SW 1271 (cell line): ENCODE measurements at places on chromosomes 16 and 17.

DNA sequence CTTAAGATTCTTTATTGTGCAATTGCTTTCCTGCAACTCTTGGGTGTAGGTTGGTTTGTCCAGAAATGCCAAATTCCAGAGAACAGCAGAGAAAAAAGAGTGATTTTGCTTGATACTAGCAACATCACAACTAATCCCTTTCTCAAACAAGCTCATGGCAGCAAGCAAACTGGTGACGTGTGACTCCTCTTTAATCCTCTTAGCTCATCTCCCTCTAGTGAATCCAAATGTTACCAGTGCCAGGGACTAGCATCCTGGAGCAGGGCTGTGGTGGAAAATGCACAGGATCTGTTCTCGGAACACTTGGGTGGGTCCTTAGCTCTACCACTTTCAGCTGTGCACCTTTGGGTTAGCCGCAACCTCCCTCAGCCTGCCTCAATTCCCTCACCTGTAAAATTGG is 204.0 kb upstream of the CCL2 start:
- no peak for DNase-seq

- DNase-seq, result no peak
Observed at GRCh38 chr16:87133966-87134627, 183.1 kb downstream of the C16orf95 start.

DNA sequence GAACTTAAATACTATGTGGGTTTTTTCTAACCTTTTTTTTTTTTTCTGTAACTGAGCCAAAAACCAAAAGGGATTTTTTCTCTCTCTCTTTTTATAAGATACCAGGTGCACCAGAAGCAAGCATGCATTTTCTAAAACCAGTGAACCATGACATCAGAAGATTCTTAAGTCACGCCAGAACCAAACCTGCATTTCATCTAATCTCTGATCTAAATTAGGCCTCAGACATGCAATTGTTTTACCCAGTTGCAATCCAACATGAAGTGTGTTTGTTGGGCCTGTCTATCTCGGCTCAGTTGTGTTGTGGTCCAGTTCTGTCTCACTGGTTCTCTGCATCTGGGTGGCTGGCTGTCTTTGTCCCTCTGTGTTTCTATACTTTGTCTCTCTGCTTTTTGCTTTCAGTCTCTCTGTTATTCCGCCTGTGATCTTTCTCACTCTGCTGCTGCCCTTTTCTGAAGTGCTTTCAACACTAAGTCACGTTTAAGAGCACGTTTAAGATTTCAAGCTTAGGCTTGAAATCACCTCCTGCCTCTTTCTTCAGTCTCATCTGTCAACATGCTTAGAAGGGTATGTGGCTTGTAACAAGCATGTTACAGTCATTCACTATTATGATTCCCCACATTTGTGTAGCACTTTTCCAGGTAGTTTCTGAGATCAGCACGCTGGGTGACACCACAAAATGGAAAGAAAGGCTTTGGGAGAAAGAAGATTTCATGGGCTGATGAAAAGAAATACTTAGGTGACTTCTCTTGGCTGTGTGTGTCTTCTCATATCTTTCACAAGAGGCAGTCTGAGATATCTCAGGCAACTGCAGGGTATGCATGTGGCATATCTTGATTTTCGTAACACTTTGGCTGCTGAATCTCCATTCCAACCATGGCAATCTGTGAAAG is 488.9 kb downstream of the SHISA9 start:
- DNase-seq, result no peak

DNA sequence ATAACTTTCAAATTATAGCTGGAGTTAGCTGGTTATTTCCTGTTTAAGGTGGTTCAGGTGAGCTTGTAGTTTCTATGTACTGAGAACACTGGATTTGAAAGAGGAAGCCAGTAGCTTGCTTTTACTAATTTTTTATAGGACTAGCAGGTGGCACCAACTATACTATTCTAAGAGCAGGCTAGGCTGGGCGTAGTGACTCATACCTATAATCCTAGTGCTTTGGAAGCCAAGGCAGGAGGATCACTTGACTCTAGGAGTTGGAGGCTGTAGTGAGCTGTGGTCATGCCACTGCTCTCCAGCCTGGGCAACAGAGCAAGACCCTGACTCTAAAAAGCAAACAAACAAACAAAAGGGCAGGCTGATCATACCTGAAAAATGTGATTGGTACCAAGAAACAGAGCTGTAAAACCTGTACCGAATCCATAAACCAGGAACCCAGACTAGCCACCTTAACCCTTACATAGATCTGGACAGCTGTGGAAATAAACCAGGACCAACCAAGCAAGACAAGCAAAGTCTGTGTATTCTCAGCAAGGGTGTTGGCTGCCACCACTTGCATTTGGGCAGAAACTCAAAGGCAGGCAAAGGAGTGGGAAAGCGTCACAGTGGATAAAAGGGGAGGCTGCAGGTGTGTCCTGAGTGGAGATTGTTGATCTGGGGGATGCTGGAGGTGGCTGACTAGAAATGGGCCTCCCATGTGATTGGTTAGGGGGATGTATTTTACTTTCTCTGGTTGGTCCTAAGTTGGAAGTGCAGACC is 36.3 kb downstream of the SLC47A1 start:
- DNase-seq, result no peak

DNA sequence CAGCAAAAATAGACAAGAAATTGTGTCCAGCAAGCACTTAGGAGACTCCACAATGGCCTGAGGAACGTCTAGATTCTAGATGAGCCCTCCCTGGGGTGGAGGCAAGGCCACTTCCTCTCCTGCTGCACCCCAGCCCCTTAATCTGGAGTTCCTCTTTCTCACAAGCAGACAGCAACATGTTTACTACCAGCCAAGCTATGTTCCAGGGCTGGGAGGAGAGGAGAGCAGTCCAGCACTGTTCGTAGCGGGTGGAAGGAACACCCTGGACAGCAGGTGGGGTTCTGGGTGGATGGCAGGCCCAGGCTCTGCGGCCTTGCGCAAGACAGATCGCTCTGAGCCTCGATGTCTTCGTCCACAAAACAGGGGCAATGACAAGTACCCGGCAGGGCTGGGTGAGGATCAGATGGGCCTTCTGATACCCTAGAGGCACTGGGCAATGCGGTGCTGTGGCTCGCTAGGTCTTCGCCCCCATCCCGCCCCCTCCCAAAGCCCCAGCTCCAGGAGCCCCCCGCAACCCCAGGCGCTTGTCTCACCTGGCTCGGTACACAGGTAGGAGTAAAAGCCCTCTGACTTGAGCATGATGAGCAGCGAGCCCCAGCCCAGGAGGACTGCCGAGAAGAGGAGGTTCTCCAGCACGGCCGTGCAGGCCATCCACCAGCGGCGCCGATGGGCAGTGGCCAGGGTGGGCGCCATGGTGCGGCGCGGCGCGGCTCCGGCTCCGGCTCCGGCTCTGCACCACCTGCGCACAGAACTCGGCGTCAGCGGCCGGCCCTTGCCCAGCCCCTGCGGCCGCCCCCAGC is 1.3 kb downstream of the SLC43A2 start:
- DNase-seq, result no peak

DNA sequence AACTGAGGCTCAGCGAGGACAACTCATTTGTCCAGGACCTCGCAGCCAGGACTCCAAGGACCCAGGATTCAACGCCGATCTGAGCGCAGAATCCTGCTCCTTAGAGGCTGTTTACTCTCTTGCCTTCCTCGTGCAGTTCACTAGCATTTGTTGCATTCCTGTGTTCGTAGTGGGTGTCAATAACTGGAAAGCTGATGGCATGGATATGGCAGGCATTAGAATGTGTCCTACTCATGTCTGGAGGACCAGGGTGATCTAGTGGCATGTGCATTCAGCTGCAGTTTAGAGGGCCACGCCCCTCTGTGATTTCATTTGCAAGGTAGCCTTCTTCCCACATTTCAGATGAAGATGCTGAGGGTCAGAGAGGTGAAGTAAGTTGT is 510 bp downstream of the CRISPLD2 start:
- DNase-seq, result no peak

DNA sequence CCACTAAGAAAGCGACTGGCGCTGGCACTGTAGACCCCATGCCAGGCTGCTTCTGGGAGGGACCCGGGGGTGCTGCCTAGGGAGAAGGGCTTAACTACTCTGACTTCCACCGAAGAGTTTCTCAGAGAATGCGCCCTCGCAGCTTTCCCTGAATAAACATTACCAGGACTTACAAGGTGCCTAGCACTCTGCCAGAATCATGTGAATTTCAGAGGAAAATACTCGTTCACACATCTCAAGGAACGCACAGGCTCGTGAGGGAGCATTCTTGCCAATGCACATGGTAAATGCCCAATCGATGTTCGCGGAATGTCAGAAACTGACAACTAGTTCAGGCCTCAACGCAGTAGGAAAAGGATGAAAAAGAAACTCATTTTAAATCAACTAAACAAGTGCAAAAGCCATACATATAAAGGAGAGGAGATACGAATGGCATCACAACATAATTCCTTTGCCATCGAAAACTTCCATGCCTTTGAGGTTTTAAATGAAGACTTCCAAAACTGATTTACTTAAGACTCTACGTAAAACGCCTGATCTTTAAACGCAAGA is 999 bp downstream of the CMC2 start:
- no peak for DNase-seq

- DNase-seq, result no peak
Observed at GRCh38 chr16:6682142-6682811, 650.4 kb upstream of the RBFOX1 start.

GRCh38 chr16:84519855-84520254 is 15.4 kb upstream of the MEAK7 start:
- no peak for DNase-seq

- DNase-seq, result no peak
Observed at GRCh38 chr17:72901657-72902056, 190.8 kb downstream of the SLC39A11 start.

DNA sequence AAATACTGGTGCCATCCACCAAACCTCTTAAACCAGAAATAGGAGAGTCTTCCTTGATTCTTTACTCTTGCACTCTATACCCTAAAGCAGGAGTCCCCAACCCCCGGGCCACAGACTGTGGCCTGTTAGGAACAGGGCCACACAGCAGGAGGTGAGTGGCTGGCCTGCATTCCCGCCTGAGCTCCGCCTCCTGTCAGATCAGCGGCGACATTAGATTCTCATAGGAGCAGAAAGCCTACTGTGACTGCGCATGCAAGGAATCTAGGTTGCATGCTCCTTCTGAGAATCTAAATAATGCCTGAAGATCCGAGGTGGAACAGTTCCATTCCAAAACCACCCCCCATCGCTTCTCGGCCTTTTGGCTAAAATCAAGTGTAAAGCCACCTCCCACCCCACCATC is 30.3 kb upstream of the SRCIN1 start:
- no peak for DNase-seq

DNA sequence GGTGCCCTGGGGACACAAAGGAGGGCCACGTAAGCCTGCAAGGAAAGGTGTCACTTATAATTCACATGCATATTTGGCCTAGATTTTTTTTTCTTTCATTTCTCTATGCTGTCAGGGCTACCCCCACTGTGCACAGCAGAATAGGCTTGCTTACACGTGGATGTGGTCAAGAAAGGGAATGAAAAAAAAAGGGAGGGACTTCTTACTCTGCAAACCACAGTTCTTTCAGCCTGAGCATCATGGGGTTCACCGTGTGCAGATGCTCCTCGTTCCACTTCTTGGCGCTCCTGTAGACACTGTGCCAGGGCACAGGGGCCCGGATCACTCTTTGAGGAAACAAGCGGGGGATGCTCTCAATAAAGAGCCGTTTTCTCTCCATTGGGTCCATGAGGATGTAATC is 16.6 kb downstream of the DNAH3 start:
- DNase-seq, result no peak

DNA sequence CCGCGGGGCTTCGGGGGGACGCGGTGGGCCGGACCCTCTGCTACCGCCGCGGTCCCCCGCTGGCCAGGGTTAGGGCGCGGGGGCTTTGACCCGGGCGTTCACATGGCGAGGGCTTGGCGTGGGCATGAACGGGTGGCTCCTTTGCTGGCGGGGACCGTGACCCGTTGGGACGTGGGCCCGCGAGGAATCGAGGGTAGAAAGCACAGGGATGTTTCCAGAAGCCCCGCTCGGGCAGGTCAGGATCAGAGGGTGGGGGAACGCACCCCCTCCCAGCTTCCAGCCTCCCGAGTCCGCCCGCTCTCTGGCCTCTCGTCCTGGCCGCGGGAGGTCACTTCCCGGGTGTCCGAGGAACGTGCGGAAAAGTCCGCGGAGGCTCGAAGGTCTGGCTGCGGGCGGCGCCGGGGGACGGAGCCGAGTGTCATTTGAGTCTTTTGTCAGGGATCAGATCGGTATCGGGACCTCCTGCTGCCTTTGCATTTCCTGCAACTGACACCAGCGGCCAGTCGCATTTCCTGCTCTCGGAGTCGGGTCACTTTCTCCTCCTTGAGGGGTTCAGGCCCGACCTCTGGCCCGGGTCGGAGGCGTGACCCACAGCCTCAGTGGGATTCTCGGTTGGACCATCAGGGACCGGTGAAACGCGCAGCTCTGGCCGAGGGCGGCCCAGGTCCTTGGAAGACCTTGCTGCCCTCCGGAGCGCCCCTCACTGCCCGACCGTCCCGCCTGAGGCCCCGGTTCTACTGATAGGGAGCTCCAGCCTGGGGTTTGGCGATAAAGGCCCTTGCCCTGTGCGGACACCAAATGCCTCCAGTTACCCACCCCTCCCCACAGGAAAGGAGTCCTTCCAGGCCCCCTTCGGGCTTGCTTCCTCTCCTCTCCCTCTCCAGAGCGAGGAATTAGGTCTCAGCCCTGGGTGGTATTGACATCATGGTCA is 702 bp upstream of the WNT3 start:
- no peak for DNase-seq

- DNase-seq, result no peak
Observed at GRCh38 chr16:62404842-62405611, 368.8 kb upstream of the CDH8 start.

- peak; percentile 97 for DNase-seq
Observed at GRCh38 chr17:48483471-48484131, 47.2 kb downstream of the HOXB1 start.

DNA sequence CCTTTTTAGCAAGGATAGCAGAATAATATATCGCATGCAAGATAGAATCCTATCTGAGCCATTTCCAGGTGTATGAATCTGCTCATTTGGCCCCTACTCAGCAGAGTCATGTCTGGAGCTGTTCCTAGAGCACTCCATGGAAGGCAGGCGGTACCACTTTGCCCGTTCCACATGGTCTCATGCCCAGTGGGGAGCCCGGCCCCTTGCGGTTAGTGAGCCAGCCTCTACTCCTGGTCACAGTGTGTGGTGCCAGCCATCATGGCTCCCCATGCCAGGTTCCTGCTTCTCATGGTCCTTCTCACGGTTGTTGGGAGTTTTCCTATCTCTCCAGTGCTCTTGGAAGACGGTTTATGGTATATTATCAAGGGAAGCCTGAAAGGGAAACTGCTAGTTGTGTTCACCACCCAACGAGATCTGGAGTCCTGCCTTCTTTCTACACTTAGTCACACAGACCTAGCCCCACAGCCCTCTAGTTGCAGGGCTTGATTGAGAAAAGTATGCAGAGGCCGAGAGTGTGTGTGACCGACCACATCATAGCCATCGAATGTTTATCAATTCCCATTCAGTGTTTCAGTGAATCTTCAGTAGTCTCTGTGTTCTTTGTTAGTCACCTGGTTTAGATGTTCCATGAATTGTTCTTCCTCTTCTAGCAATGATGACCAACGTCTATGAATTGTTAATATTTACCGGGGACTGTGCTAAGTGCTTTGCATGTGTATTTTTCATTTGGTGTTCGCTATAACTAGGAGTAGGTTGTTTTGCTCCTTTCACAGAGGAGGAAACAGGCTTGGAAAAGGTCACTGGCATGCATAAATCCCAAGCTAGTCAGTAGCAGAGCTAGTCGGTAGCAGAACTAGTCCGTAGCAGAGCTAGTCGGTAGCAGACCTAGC is 9.6 kb downstream of the JPT2 start:
- peak; percentile 12 for DNase-seq

GRCh38 chr16:49918257-49918656 is 62.3 kb upstream of the ZNF423 start:
- no peak for DNase-seq
